ENCODE measurements at places on chromosomes 7 and 10. TPM values are rescaled to one million over a fixed set of nuclear protein-coding genes. Genes with fewer than 3 reads are reported as not detected.

MSANTD7 gene
- 5.3 TPM for total RNA-seq

GRCh38 chr10:129544205-129545202, 77.5 kb downstream of the MGMT start:
- DNase-seq: peak; percentile 69

DNA sequence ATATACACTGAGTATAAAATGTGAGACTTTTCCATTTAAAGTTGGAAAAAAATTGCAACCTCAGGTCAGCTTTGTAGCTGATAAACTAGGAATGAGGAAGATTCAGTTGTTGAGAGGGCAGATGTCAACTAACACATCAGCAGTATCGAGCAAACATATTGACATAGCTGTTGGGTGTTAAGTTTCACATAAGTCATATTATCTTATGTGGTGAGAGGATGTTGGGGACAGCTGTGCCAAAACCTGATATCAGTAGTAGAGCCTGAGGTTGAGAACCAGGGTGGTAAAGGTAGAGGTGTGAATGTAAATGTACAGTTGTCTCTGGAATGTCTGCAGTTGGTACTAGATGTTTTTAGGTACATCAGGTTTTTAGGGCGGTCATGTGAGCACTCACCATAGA, 5.0 kb downstream of the ZRANB1 start:
- no peak for DNase-seq

WDFY4 gene
- total RNA-seq: 1.4 TPM

HPSE2 gene
- not detected for total RNA-seq

GRCh38 chr7:50542132-50542531, 23.1 kb downstream of the DDC start:
- DNase-seq: no peak

DNA sequence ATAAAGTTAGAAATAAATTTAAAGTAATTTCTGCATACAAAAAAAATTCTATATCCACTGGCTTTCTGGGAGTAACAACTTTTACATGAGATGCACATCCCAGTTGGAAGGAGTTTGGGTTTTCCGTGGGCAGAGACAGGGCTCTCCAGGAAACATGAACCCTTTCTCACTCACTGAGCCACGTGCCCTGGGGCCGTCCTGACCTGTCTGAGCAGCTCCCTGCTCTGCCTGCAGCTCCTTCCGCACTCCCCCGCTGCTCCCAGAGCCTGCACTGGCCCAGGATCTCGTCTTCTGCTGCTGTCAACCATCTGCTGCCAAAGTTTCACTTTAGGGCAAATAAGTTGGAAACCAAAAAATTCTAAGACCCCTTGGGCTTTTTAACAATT, 169.1 kb downstream of the DIP2C start:
- DNase-seq: peak; percentile 69

EPO gene
- total RNA-seq: not detected

GPR146 gene
- total RNA-seq: 19.7 TPM

GRCh38 chr7:17123020-17123419, 175.4 kb upstream of the AHR start:
- DNase-seq: no peak

DNA sequence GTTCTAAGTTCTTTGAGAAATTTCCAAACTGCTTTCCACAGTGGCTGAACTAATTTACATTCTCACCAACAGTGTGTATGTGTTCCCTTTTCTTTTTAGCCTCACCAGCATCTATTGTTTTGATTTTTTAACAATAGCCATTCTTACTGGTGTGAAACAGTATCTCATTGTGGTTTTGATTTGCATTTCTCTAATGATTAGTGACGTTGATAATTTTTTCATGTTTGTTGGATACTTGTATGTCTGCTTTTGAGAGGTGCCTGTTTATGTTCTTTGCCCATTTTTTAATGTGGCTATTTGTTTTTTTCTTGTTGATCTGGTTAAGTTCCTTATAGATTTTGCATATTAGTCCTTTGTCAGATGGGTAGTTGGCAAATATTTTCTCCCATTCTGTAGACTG, 191.4 kb downstream of the AGMO start:
- no peak for DNase-seq

DNA sequence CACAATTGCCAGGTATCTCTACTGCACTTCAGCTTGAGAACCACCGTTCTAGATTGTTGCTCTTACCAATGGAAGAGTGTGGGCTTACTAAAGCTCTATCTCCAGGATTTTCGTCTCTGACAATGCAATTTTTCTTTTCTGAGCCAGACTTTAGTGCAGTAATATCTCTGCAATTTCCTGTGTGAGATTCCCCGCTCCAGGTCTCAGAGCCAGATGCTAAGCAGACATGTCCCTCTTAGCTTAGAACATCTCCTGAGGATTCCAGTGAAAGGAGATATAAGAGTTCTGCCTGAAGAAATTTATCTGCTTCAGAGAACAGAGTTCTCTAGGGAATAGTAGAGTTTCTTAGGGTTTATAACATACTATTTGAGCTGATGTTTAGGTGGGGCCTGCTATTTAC, 82.0 kb downstream of the SND1 start:
- DNase-seq: no peak
